AG04449 (cell line): ENCODE measurements at places on chromosomes 5 and 9.

- DNase-seq, result no peak
These were observed 73.8 kb upstream of the SPINK5 start for GRCh38 chr5:147989994-147990393.

DNA sequence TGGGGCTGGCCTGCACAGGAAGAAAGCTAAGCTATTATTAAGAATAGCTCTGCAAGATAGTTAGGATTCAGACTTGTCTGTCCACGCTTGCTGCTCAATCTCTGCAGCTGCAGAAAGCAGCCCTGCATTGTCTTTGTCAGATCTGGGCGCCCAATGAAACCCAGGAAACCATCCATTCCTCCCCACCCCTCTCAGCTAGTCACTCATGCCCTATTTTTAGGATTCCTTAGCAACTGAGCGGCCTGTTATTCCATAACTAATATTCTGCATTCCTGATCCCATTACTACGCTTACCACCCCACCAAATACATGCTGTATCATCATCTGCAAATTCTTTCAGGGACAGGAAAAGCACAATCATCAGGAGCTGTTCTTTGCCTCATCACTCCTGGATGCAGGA, 52.9 kb upstream of the APC start:
- DNase-seq, result peak; percentile 84

DNA sequence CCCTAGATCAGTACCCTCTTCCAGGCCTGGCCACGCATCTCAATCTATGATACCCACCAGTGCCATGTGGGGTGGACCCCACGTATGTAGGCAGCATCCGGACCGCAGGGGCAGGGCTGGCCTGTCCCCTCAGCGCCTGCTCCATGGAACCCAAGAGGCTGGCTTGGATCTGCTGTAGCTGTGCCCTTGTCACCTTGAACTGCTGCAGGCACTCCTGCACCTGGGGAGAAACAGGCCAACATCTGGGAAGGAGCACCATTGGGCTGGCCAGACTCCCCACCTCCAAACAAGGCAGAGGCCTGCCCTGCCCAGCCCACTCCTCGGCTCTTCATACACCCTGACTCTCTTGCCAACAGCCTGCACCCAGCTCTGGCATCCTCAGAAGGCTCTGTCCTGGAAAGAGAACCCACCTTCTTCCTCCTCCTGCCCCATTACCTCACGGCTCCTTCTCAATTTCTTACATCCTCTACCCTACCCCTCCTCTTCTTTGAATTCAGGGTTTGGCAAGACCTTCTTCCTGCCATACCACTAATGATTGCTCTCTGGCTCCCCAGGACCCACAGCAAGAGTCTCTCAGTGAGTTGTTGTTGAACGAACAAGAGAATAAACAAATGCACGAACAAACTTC, 7.7 kb downstream of the HK3 start:
- DNase-seq, result no peak

GRCh38 chr9:6142799-6143454, 72.7 kb upstream of the IL33 start:
- DNase-seq, result no peak

GRCh38 chr9:21815643-21816042, 13.2 kb downstream of the MTAP start:
- no peak for DNase-seq

DNA sequence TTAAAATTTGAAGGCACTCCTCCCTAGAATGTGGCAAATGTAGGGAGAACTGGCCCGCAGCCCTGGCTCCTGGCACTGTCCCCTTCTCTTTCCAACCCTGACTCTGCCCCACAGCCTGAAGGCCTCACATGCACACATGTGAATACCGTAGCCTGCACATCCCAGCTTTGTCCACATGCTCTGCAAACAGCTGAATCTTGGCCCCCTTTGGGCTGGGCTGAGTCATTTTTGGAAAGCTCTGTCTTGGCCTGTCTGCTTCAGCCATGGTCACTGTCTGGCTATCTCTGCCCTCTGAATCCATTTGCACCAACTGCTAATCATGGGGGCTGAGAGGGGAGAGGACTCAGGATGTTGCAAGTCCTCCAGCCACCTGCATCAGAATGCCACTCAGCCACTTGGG, 22.1 kb upstream of the GALNT10 start:
- DNase-seq, result no peak

- DNase-seq, result no peak
These were observed 56.3 kb upstream of the DIRAS2 start for GRCh38 chr9:90698871-90699440.

- DNase-seq, result no peak
These were observed 899.5 kb downstream of the TLE1 start for GRCh38 chr9:80789831-80790230.

DNA sequence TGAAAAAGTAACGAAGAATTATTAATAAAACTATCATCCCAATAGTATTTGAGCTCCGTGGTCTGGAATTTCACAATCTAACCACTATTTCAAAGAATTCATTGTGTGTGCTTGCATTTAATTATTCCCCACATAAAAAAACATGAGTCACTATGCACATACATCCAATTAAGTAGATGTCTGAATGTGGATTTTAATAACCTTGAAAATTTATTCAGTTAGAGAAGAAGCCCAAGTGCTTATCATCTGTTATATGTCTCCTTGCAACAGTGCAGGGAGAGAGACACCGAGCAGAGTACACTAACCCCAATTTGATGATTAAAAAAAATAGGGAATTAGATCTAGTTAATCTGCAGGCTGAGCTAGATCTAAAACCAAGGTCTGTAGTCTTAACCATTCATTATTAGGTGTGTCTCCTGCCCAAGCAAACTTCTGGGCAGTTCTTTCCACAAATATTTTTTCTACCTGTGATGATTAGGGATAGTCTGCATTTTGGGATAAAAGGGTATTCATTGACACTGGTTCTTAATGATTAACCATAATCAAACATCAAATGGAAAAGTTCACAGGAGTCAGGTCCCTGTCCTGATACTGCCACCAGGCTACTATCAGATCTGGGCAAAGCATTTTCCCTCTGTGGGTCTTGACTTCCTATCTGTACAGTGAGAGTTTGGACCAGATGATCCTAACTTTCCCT, 164.2 kb downstream of the GRIA1 start:
- DNase-seq, result peak; percentile 29

- DNase-seq, result no peak
These were observed 42.2 kb downstream of the MED27 start for GRCh38 chr9:132037458-132037857.

GRCh38 chr9:94079236-94079635, 5.0 kb upstream of the PTPDC1 start:
- DNase-seq, result no peak

DNA sequence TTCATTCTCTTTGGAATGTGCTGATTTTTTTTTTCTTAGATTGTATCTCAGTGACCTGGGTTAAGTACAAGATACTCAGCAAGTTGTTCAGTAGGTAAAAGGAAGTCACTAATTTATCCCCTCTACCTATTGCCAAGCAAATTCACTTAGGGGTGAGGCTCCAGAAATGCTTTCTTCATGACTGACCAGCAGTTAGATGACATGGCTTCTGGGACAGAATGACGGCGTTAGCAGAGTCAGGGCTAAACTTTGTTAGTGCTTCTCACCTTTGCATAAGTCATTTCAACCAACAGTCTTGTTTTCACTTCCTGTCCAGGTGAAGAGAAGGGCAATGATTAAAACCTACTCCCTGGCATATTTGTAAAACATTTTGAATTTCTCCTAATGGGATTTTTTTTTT, 20.2 kb upstream of the MTAP start:
- DNase-seq, result no peak

GRCh38 chr5:180160215-180160614, 48.8 kb downstream of the RASGEF1C start:
- no peak for DNase-seq
